RWPE2 (cell line): ENCODE measurements at places on chromosomes 16 and 17.
A peak's percentile ranks its signal among the peaks of the same experiment; 100 is the strongest.

- DNase-seq = no peak
These were observed 722.0 kb upstream of the SOX9 start for GRCh38 chr17:71398800-71399219.

- DNase-seq = peak; percentile 57
These were observed 4.4 kb upstream of the RAB26 start for GRCh38 chr16:2143878-2144485.

DNA sequence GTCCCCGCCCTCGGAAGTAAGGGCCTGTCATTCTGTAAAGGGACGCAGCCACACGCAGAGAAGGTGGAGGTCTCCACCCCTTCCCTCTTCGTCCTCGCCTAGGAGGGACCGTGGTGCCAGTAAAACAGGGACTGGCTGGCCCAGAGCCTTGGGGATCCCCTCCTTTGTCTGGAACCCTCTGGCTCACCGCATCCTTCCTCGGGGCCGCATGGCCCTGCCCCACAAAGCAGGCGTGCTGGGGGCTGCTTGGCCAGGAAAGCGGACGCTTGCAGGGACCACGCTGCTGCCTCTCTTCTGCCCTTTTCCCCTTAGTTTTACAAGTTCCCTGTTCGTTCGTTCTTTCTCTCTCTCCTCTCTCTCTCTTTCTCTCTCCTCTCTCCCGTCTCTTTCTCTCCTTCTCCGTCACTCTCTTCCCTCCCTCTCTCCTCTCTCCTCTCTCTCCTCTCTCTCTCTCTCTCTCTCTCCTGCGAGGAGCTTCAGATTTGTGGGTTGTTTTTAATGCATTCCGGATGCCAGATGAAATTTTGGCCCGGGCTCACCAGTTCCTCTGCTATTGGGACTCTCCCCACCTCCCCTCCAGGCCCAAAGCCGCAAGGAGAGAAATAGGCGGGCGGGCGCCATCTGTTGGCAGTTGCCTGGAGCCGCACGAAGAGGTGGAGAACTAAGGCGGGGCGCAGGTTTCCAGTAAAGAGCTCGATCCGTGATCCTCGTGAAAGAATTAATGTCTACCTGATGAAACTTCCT is 35.1 kb upstream of the CDRT4 start:
- no peak for DNase-seq

GRCh38 chr17:8382880-8383142 is 182 bp downstream of the RPL26 start:
- DNase-seq = no peak

DNA sequence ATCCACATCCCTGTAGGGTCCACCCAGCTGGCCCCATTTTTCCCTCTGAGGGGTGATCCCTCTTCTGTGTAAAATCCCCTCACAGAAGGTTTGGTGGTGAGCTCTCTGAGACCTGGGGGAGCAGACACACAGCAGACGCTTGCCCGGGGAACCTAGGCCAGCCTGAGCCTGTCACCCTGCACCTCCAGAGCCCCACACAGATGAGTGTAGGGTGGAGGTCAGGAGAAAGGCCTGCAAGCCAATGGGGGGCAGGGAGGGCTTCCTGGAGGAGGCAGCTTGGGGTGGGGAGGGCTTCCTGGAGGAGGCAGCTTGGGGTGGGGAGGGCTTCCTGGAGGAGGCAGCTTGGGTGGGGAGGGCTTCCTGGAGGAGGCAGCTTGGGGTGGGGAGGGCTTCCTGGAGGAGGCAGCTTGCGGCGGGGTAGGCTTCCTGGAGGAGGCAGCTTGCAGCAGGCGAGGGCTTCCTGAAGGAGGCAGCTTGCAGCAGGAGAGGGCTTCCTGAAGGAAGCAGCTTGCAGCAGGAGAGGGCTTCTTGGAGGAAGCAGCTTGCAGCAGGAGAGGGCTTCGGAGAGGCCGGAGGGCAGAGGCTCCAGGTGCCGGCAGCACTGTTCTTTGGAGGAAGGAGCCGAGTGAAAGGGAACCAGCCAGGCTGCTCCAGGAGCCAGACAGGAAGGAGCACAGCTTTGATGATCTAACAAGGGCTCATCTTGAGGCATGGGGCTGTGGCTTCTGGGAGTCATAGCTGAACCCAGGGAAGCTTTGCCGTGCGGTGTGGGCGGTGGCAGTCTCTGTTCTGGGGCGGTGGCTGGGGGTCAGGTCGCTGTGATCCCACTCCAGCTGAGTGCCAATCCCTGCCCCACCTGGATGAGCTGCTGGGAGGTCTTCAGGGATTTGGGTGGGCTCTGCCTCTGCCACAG is 83.7 kb upstream of the ZNF469 start:
- DNase-seq = peak; percentile 54

DNA sequence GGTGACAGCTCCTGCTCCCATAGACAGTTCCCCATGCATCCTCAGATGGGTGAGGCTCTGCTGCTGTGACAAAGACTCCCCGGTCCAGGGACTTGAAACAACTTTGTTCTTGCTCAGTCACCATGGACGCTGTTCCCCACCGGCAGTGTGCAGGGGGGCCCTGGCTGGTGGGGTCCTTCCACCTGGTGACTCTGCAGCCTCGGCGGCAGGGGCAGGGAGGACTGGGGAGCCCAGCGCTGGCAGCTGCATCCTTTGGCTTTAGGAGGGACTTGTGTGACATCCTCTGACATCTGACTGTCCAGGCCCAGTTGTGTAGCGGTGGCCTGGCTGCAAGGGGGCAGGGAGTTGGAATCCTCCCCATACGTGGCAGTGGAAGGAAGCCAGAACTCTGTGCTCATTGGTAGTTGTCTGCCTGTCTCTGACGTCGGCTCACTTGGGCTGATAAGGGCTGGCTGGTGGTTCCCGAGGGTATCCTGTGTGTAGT is 107.3 kb downstream of the CMIP start:
- no peak for DNase-seq

- no peak for DNase-seq
These were observed 116.0 kb downstream of the SOCS1 start for GRCh38 chr16:11140098-11140375.
